ENCODE measurements at places on chromosomes 11 and 22. TPM values are rescaled to one million over a fixed set of nuclear protein-coding genes. Genes with fewer than 3 reads are reported as not detected.

- no peak for DNase-seq
Observed at GRCh38 chr11:119685111-119685746, 43.8 kb downstream of the NECTIN1 start.

GRCh38 chr22:40995821-40996220 lies 44.6 kb downstream of the RBX1 start:
- DNase-seq = no peak

GRCh38 chr22:45201678-45202332 lies 38.1 kb downstream of the NUP50 start:
- peak; percentile 58 for DNase-seq

- DNase-seq = no peak
Observed at GRCh38 chr11:17294033-17294432, 17.5 kb downstream of the NUCB2 start.

Gene UBQLNL
- 1.7 TPM for total RNA-seq

DNA sequence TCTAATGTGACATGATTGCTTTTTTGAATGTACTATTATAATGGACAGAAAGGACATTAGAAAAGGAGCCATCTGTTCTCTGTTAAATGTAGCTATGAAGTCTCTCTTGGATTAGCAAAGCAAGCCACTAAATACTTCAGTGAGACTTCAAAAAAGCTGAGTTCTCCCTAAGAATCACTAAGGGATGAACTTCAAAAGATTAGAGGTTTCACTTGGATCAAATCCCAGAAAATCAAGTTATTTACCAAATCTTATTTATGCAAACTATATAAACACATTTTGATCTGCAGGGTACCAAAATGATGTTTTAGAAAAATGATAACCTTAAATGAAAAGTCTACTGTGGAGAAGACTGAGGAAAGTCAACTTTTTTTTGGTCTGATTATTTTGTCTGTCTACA lies 82.1 kb upstream of the MTMR2 start:
- no peak for DNase-seq

- no peak for DNase-seq
Observed at GRCh38 chr11:3876613-3877012, 21.1 kb downstream of the STIM1 start.
